ENCODE measurements at places on chromosomes 3 and 15.

DNA sequence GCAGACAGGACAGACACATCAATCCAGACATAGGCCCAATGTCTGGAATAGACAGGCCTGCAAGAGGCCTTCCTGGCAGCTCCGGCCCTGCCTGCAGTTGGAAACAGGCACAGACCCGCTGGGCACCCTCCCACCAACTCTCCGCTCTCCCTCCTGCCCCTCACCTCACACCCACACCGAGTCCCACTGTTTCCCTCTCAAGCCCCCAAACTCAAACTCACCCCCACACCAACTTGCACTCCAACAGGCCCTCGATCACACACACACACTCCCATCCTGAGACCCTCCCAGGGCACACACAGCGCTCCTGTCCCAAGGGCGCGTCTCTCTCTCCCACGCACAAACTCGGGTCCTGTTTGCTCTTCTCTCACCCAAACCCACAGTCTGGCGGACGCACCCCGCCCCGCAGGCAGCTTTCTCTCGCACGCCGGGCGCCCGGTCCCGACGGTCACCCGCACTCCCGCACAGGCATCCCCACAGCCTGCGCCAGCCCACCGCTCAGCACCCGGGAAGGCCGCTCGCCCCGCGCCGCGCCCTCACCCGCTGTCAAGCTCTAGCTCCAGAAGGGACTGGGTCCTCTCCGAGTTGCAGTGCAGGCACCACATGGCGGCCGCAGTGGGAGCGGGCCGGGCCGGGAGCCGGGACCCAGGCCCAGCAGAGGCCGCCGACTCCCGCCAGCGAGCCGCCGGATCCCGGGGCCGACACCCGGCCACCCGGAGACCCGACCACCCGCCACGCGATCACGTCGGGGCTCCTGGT lies 106.2 kb downstream of the IQSEC1 start:
- DNase-seq: no peak

GRCh38 chr3:99365396-99365795 lies 273.0 kb upstream of the COL8A1 start:
- DNase-seq: no peak

DNA sequence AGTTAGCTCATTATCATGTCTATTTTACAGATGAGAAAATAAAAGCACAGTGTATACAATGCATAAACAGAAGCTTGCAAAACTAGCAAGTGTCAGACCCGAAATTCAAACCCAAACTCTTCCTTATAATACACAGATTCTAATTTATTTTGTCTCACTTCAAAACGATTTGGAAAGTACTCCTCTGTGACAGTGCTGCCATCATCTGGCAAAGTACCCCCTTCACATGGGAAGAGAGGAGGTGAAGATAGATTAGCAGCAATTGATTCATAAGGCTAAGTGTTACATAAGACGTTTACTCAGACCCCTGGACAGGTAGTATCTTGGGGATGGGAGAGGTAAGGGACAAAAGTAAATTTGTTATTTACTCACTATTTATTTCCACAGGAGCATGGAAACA lies 744.0 kb upstream of the SGO1 start:
- DNase-seq: no peak

DNA sequence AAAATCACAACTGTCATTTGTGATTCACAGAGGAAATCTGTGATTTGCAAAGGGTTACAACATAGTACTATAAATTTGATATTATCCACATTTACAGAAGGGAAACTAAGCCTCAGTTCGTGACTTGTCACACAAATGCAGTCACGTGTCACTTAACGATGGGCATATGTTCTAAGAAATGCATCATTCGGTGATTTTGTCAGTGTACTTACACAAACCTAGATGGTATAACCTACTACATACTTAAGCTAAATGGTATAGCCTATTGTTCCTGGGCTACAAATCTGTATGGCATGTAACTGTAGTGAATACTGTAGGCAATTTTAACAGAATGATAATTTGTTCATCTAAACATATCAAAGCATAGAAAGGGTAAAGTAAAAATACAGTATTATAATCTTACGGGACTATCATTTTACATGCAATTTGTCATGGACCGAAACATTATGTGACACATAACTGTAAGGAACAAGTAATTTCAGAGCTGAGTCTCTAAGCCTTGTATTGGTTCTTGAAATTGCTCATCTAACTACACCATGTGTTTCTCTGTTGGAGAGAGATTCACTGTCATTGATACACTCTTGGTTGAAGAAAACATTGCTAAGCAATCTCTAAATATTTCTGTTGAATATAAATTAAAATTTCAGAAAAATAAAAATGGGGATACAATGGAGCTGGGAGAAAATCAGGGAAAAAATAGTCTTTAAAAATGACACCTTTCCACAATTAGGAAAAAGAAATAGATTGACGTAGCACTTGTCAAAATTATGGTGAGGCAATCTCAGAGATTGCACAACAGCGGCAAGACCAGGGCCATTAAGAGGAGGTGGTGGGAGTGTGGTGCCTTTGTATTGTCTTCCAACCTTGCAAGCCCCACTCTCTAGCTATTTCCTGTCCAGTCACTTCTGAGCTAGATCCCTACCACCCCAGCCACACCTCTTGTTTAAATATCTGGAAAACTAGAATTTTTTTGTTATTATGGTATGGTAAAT lies 645.8 kb upstream of the TBL1XR1 start:
- no peak for DNase-seq

DNA sequence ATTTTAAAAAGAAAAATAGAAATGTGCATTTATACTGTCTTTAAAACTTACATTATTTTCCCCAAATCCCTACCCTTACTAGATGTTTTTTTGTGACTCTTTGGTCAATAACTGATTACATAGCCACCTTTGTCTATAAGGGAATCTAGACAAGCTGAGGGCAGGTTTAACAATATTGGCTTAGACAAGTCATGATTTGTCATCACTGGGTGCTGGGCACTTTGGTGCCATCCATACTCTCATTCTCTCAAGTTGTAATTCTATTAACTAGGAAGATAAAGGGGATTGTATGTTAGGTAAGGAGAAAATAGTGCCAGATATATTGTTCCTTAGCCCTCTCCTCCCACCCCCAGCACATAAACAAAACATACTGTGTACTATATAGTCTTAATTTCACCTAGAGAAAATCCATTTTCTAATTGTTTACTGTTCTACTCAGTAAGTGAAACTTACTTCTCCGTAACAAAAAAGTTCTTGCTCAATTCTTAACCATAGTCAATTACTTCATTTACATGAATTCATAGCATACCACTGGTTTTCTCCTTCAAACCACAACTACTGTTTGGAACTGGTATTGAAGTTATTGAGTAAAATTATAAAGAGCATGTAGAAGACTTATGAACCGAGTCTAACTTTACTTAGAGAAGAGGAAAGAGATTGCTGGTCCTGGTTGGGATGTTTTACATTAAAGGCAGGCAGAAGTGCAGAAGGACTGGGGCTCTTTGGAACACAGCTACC lies 877.1 kb downstream of the PDCD6IP start:
- DNase-seq: no peak

DNA sequence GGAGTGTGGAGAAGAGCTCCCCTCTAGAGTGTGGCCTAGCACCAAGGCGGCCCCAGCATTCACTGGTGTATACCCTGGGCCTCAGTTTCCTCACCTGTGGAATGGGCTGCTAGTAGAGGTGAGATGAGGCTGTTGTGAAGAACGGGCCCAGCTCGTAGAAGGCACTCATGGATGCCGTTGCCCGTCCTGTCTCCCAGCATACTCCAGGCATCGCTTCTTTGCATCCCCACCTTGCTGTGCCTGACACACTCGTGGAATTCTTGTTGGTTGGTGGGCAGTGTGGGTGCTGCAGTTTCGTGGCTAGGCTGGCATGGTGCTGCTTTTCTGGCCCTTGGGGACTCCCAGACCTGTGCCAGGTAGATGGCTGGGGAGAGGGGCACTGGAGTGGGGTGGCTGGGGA lies 76.7 kb downstream of the SMAD6 start:
- DNase-seq: no peak

GRCh38 chr3:184543843-184544512 lies 17.6 kb upstream of the EPHB3 start:
- no peak for DNase-seq

DNA sequence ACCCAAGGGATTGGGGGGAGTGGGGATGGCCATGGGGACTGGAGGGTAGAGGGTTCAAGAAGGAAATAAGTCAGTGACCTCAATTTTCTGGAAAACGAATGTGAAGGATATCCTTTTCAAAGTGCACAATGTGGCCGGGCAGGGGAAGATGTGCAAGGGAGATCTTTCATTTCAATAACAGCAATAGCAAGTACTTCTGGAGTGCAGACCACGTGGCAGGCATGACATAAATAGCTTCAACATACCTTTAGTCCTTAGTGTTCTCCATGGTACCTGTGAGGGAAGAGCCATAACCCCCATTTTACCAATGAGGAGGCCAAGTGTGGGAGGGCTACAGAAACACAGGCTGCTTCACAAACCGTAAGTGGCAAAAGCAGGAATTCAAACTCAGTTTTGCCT lies 138.7 kb downstream of the FOXP1 start:
- no peak for DNase-seq

DNA sequence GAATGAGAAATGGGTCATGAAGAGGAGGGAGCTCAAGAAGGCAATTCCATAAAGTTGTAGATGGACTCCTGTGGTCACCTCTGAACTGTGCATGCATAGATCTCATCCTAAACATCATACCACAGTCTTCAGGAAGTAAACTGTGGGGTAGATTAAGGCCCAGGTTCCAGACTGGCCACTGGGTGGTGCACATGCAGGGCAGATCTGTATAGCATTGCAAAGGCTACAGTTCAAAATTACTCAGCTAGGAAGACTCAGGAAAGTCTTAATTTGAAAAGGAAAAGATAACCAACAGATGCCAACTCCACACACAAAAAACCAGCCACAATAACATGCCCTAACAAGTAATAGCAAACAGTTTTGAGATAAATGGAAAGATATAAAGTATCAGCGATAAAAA lies 20.3 kb downstream of the KY start:
- DNase-seq: no peak

DNA sequence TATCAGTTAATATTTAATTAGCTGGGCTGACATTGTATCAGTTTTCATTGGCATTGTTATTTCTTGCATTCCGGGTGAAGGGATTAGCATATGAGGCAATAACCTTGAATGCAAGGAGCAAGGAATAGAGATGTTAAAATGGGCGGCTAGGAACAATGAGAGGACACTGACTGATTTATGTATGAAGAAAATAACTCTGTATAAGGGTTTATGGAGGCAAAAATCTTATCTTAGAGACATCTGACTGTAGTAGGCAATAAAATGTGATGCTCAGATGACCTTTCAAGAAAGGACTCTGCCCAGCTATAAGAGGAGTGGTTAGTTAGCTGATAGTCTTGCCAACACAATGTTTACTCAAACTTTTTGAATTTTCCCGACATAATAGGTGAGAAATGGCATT lies 158.3 kb downstream of the EFHB start:
- no peak for DNase-seq

- no peak for DNase-seq
Observed at GRCh38 chr15:94162939-94163338, 68.4 kb upstream of the MCTP2 start.

DNA sequence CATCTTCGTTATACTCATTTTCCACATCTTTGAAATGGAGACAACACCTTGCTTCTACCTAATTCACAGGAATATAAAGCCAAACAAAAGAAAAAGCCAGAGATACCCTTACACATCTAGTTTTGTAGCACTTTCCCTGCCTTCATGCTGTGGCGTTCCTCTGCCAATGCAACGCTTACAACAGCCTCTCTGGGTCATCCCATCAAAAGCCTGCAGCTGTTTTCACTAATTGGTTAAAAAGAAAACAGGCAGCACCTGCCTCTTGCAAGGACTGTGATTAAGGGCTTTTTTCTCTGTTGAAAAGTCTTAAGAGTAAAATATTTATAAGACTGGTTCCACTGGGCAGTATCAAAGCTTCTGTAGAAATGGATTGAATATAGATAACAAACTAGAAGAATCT lies 120.3 kb downstream of the FMN1 start:
- no peak for DNase-seq

- no peak for DNase-seq
Observed at GRCh38 chr15:49875392-49875791, 243.6 kb downstream of the ATP8B4 start.

DNA sequence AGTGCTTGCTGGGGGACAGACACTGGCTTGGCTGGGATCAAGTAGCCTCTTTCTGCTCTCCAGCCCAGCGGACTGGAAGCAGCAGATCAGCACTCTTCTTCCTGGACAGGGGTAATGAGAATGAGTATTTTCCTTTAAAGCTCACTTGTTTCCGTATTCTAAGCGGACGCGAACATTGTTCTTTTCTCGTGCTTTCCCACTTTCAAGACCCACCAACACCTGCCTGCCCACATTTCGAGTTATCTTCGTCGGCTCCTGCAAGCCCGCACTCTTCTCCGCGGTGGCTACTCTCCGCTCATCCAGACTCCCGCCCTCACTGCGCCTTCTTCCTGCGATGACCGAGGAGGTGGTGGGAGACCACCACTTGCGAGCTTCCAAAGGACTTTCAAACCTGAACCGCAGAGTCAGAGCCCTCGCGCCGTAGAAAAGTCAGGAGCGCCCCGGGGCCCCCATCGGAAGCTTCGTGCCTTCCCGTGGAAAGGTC lies 1.6 kb upstream of the PPM1L start:
- DNase-seq: no peak

- DNase-seq: no peak
Observed at GRCh38 chr15:77738038-77738370, 105.3 kb upstream of the LINGO1 start.

DNA sequence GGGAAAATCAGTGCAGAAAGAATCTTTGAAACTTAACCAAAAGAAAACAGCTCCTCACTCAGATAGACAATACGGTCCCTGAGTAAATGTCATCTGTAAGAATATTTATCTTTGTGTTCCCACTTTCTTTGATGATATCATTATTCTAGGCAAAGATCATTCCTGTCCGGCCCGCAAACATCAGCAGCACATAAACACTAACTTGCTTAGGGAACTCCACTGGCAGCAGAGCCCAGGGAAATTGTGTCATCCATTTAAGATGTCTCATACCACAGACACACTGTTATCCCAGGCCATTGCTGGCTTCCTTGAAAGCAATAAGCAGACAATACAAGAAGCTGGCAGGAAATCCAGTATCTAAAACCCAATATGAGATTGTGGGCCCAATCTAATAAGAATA lies 20.1 kb upstream of the CD96 start:
- DNase-seq: peak; percentile 68

DNA sequence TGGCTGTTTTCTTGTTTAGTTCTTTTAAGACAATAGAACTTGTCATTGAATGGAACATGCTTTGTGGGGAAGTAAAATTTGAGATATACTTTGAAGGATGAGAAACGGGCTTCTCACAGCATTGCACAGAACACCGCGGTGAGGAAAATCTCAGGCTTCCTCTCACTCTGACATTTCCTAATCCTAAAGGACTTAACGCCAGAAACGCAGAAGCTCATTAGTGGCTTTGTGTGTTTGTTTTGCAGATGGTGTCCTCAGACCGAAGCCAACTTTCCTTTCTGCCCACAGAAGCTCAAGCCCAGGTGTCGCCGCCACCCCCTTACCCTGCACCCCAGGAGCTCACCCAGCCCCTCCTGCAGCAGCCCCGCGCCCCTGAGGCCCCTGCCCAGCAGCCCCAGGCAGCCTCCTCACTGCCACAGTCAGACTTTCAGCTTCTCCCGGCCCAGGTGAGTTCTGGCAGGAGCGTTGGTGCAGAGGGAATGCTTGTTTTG lies 78.9 kb upstream of the BLM start:
- no peak for DNase-seq
